ENCODE measurements at places on chromosomes 6 and 20.
A peak's percentile ranks its signal among the peaks of the same experiment; 100 is the strongest.

DNA sequence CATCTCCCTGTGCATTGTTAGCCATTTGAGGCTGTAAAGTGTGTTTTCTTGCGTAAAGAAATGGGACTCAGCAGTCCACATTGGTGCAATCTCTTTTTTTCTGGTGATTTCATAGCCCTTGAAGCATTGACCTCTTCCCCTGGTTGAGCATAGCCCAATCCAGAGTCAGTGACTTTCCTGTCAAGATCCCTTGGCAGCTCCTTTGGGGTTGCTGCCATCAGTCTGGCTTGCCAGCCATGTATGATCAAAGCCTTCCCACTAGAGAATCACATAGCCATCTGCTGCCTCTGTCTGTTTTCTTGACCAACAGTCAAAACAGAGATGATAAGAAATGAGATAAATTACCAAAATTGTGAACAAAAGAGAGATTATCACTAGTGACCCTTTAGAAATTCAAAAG is 19.6 kb downstream of the HLA-A start:
- DNase-seq, result no peak

- DNase-seq, result no peak
These were observed 86.5 kb upstream of the IFNGR1 start for GRCh38 chr6:137305691-137306090.

GRCh38 chr6:32113386-32114352 is 4.5 kb upstream of the TNXB start:
- DNase-seq, result peak; percentile 57

DNA sequence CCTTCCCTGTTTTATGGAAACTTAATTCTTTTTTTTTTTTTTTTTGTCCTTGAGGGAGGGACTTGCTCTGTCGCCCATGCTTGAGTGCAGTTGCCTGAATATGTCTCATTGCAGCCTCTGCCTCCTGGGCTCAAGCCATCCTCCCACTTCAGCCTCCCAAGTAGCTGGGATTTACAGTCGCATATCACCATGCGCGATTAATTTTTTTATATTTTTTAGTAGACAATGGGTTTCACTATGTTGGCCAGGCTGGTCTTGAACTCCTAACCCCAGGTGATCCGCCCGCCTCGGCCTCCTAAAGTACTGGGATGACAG is 654 bp downstream of the TMEM14C start:
- no peak for DNase-seq

GRCh38 chr6:95203153-95203754 is 374.1 kb upstream of the MANEA start:
- peak; percentile 15 for DNase-seq

- DNase-seq, result peak; percentile 58
These were observed 59.6 kb downstream of the DOK5 start for GRCh38 chr20:54535033-54535432.

DNA sequence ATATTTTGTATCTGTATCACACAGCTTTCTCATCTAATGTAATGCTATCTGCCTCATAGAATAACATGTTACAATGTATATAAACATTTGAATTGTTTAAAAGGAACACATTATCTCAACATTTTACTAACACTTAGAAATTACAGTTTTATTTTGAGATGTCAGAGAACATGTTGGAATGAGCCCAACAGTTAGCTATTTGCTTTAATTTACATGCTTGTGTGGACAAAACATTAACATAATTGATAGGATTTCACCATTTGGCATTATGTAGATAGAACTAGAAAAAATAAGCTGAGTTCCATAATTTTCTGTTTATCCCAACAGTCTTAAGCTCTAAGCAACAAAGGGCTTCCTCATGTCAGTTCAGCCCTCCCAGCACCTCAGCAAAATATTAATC is 330.9 kb downstream of the LMBRD1 start:
- DNase-seq, result no peak

DNA sequence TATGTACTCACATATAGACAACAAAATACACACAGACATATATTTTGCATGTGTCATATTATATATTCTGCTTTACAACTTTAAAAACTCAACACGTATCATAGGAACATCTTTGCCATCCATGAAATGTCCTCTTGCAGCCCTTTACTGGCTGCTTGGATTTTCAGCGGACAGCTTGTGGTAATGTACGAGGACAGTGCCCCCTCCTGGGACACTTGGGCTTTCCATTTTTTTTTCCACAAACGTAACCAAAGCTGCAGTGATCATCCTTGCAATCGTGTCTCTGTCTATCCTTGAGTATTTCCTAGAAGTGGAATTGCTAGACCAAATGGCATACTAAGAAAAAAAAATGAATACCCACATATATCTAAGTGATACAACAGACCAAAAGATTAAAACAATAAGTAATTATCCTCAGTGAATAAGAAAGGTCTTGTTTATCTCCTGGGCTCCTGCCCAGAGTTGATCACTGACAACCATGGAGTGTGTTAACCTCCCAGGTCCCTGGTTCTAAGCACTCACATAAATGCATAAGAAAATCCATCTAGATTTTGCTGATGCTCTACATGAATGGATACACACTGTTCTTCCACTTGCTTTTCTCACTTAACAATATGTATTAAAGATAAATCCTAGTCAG is 18.1 kb downstream of the BPI start:
- DNase-seq, result peak; percentile 30

DNA sequence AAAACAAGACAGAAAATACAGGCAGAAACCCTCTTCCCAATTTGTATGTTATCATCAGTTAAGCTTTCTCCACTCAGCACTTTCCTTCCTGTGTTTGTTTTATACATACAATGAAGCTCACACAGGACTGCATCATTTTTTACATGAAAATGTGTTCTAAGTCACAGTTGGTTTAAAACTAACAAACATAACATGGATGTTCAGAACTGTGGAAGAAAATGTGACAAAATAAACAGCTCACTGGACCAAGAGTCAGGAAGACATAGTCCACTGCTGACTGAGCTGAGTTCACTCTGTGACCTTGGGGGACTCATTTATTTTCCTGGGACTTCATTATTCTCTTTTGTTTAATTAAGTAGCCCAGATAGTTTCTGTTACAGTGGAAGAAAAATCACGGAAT is 331.5 kb downstream of the SYNE1 start:
- DNase-seq, result no peak

DNA sequence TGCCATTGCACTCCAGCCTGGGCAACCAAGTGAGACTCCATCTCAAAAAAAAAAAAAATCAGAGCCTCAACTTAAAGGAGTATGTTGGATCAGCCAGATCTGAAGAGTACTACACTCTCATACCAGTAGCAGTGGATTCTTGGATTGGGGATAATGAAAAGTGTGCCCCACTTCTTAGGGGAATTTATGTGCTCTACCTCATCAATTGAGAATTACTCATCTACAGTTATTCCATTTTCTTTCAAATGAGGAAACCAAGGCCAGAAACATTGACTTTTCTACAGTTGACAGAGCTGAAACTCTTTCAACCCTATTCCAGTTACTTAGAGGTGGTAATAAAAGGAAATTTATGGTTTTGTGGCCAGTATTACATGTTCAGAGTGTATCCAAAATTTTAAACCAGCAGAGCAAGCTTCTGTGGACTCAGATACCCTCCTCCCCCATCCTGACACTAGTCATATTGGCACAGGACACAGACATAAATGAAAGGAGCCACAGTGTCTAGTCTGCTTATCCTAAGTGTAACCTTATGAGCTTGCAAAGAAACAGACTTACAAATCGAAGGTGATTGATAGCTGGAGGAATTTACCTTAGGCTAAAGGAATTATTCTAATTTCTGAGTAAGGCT is 51.2 kb downstream of the ORC3 start:
- DNase-seq, result no peak

- no peak for DNase-seq
These were observed 381.8 kb upstream of the MARCKS start for GRCh38 chr6:113475392-113475791.

DNA sequence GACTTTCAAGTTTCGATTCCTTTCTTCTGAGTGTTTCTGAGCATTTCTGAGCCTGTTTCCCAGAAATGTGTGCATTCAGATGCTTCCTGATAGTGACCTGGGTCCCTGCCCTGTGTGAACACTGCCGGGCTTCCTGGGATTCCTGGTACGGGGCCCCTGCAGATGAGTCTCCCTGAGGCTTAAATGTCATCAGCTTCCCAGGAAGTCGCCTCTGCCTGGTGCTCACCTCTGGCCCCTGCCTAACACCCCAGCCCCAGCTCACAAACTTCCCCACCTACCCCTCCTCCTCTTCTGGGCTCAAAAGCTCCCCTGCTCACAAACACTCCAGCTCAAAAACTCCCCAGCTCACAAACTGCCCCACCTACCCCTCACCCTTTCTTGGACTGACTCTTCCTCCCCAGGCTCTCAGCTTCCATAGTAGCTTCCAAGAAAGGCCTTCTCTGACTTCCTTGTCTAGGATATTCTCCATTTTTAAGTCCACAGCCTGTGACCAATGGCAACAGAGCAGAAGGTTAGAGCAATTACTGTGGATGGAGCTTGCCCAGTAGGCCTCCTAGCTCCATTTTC is 42.0 kb downstream of the TGM2 start:
- no peak for DNase-seq

DNA sequence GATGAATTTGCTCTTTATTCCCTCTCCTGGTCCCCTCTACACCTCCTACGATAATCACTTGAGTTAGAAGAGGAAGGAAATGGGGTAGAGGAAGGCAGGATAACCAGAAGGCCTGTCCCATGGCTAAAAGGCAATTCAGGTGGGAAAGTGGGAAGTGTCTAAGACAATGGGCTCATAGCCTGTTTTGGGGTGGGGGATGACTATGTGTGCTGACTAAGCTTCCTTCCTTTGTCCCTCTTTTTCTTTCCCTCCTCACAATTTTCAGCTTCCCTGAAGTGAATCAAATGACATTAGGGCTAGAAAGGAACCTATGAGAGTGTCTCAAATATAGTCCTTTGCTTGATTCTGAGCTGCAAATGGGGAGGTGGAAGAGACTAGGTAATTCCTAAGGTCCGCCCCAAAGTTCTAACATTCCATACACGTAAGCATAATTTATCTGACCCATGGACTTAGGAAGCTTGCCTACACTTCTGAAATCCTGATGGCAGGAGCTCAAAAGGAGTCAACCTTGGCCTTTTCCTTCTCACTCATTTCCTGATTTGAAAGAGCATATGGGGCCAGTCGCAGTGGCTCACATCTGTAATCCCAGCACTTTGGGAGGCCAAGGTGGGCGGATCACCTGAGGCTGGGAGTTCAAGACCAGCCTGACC is 24.3 kb downstream of the EDEM2 start:
- DNase-seq, result no peak

GRCh38 chr20:16005021-16005914 is 568.0 kb downstream of the KIF16B start:
- no peak for DNase-seq

DNA sequence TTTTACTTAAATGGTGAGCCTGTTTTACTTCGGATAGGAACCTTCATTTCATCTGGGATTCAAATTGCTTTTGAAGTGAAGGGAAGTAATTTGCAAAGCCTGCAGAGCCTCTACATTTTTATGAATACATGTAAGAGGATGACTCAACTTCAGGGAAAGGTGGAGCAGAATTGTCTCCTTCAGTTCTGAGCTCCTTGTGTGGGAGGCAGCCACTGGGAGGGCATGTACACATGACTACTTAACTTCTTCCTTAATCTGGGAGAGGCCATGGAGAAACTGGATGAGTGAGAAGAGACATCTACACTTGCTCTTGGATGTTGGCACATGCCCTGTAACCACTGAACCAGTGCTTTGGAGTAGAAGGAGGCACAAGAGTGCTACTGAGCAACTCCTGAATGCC is 145.1 kb upstream of the NRSN1 start:
- DNase-seq, result no peak

DNA sequence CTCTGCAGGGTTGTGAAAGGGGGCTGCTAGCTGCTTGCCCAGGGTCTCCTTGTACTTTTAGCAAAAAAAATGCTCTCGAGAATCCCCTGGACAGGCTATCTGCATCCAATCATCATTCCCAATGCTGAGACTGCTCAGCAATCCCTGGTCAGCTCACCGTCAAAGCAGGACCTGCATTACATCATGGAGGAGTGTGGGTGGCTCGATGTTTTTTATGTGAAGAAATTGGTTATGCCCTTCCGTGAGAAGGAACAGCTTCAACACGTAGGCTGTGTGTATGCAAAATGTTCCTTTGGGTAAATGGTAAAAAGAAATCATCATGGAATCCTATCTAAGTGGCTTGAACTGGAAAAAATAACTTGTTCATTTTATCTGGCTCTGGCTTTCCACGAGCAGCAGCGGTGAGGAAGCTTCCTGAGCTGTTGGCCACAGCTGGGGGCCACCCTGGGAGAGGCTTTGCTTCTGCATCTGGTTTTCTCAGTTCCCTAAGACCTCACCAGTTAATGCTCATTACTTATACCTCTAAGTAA is 111.4 kb downstream of the FYN start:
- no peak for DNase-seq

DNA sequence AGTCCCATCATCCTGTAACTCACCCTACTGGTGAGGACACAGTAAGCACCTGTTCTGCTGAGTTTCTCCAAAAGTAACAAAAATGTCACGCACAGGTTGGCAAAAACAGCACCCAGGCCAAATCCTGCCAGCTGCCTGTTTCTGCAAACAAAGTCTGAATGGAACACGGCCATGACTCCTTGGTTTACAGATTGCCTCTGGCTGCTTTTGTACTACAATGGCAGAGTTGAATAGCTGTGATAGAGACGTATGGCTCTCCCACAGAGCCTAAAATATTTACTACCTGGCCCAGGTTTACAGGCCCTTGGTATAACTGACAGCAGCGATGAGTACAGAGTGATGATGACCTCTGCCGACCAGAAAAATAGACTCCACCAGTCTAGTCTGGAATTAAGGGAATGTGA is 52.6 kb downstream of the CNKSR3 start:
- DNase-seq, result no peak

GRCh38 chr20:40726776-40727175 is 37.7 kb upstream of the MAFB start:
- no peak for DNase-seq

GRCh38 chr20:39985271-39985827 is 703.7 kb downstream of the MAFB start:
- no peak for DNase-seq

- no peak for DNase-seq
These were observed 22.7 kb downstream of the TFEB start for GRCh38 chr6:41712651-41713103.

- no peak for DNase-seq
These were observed 36.2 kb downstream of the GCM1 start for GRCh38 chr6:53112404-53112803.

DNA sequence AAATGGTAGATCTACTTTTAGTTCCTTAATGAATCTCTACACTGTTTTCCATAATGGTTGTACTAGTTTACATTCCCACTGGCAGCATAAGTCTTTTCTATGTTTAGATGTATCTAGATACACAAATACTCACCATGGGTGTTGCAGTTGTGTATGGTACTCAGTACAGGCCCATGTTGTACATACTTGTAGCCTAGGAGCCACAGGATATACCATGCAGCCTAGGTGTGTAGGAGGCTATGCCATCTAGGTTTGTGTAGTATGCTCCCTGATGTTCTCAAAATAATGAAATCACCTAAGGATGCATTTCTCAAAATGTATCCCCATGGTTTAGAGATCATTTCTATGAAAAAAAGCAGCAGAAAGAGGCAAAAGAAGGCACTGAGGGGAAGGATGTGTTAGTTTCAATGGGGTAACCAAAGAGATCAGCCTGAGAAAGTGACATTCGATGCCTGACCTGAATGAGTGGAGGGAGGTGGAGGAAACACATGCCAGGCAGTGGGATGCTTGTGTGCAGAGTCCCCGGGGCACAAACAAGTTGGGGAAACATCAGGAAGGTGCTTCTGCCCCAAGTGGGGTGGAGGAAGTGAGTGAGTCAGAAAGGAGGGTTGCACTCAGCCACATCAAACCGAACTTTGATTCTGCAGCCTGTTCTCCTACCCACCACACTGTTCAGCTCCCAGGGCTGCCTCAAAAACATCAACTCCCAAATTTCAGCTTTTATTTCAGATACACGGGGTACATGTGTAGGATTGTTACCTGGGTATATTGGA is 191.2 kb downstream of the ZNF217 start:
- no peak for DNase-seq
